ENCODE measurements at places on chromosomes 6 and 20.

GRCh38 chr20:3227936-3228749 is 10.8 kb downstream of the SLC4A11 start:
- DNase-seq: no peak

DNA sequence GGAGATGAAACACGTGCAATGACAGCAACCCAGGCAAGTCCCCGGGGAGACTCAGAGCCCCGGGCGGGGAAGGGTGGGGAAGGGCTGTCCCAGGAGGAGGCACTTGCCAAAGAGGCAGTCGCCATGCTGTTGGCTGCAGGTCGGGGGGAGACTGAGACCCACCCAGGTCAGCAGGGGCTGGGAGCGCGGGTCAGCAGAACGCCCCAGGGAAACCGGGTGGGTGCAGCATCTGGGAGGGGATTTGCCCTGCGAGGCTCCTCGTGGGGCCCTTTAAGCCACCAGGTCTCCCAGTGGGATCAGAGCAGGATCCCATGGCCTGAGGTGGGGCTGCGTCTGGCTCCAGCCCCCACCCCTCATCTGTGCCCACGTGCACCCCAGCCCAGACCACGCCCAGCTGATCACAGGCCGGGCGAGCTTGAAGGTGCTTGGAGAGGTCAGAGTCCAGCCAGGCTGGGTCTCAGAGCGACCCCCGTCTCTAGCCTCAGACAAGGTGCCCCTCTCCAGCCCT is 65.5 kb downstream of the YTHDF1 start:
- no peak for DNase-seq

- DNase-seq: no peak
These were observed 7.0 kb upstream of the DACT2 start for GRCh38 chr6:168326294-168327261.

- DNase-seq: no peak
These were observed 838.0 kb downstream of the DHX35 start for GRCh38 chr20:39800111-39800510.

GRCh38 chr20:46174469-46175126 is 56.5 kb downstream of the CD40 start:
- DNase-seq: peak; percentile 60

DNA sequence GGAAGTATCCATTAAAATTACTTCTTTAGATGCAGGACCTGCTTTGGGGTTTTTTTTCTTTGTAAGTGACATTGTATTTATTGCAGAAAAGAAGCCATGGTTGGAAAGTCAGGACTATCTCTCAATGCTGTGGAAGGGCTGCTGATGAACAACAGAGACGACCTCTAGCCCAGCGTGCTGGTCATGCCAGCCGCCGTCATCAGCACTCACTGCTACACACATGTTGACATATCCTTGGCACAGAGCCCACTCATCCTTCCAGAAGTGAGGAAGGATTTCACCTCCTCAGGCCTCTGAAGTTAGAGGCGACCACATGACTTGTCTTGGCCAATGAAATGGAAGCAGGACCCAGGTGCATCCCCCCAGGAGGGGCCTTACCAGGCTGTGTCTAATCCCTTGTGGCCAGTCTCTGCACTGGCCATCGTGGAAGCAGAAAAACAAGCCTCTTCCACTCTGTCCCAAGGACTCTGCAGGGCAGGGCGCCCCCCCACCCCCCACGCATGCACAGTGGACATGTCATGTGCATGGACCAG is 343.5 kb downstream of the TAF4 start:
- no peak for DNase-seq

DNA sequence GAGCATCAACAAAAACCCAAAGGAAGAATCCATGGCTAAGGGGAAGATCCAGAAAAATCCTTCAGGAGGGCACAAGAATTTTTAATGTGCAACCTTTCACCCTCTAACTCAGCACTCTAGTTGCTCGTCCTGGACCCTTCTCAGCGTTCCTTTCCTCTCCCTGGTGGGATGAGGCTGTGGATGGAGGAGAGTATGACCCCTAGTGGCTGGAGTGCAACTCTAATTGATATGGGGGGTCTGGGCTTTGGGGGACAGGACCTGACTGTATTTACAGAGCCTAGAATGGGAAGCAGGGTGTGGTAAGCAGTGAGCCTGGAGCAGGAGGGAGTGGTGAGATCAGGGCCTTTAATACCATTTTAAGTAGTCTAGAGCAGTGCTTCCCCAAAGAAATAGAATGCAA is 83.9 kb upstream of the CEP85L start:
- DNase-seq: no peak

DNA sequence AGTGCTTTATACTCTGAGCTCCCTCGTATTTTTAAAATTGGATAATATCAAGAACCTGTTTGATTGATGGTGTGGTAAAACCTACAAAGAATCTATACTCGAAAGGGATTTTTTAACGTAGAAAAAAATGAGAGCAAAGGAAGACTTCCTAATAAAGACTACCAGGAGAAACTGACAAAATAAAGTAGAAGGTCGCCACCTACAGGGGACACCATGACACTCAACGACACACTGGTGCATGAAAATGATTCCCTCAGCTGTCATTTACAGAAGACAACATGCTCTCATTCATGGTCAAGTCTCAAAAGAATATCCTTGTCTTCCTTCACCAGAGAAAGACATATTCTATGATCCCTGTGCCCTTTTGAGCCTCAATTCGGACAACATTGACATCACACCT is 10.1 kb upstream of the NHSL1 start:
- no peak for DNase-seq

- DNase-seq: no peak
These were observed 23.6 kb upstream of the NKAIN2 start for GRCh38 chr6:123780021-123780420.

DNA sequence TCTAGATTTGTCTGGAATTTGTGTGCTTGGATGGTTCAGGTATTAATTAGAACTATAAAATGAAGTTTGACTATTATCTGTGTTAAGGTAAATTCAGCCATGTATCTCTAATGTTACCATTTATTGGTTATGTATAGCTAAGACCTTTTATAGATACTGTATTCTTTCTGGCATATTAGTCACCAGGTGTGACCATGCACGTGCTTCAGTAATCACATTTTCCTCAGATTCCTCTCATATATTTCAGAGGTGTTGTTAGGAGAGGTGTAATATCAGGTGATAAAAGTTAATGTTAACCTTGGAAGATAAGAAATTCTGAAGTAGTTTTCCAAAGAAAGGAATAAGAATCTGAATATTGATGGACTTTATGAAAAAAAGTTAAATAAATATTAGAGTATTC is 194.5 kb upstream of the KHDRBS2 start:
- no peak for DNase-seq

DNA sequence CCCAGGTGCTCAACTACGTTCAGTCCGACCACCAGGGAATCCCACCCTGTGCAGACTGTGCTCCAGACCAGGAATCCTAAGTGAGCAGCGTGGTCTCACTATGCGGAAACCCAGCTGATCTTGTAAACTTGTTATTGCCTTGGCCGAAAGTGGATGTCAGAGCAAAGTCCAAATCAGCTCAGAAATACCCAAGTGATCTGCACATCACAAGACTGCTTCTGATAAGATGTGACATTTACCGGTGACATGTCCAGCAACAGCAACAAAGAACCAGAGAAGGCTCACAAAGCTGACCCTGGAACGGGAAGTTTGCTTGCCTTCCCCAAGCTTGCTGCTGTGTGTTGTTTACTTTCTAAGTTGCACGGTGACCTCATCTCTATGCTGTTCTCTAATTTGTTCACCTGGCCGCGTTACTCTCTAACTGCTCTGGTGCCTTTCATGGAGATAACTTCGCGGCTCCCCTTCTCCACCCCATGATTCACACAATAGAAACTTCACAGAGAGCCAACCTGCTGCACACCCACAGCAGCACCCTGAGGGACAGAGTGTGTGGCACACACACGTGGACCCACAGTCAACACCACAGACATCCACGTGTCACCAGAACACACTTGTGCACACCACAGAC is 1.7 kb downstream of the BNIP5 start:
- no peak for DNase-seq

DNA sequence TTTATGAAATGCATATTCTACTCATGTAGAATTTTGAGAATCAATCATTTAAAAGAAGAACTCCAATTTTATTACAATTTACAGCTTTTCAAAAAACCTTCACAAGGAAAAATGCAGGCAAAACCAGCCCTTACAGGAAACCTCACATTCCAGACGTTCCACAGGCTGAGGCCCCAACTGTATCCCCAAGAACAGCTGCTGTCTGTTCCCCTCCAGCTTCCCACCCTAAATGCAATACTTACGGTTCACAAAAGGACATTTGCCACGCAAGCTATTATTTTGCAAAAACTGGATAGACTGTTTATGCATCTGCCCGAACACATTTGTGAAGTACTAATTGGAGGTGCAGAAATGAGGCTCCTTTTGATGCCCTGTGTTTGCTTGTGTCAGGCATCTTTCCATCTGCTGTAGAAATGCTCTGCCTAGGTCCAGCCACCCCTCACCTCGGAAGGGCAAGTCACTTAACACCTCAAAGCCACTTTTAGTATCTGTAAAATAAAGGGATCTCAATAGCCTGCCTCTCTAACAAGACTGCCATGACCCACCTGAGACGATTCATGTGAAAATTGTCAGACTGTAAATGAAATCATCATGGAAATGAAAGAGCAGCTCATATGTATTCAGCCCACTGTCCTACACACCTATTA is 26.5 kb downstream of the PDE10A start:
- DNase-seq: no peak

DNA sequence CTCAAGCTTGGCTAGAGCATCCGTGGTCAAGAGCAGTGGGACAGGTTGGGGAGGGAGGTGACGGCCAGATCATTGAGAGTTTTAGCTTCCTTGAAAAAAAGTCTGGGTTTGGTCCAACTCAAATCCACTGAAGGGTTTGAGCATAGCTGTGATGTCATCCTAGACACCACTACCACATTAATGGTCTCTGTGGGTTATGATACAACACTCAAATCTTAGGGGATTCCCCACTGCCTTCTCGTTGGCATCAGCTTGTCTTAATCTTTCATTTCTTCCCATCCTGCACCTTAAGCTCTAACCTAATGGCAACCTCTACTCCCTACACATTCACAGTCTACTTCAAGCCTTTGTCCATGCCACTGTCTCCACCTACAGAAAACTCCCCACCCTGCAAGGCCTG is 77.3 kb downstream of the BMP6 start:
- no peak for DNase-seq

GRCh38 chr6:155495011-155495768 is 39.6 kb upstream of the NOX3 start:
- DNase-seq: peak; percentile 38

DNA sequence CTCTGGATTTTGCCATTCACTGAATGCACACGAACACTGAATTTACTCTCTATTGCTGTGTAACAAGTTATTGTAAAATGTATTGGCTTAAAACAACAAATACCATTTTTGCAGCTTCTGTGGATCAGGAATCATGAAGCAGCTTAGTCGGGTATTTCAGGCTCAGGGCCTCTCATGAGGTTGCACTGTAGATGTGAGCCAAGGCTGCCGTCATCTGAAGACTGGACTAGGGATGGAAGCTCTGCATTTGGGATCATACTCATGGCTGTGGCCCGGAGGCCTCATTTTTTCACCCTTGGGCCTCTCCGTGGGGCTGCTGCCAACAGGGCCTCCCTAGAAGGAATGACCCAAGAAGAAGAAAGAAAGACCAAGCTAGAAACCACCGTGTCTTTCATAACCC is 492.4 kb upstream of the CDH4 start:
- DNase-seq: no peak

DNA sequence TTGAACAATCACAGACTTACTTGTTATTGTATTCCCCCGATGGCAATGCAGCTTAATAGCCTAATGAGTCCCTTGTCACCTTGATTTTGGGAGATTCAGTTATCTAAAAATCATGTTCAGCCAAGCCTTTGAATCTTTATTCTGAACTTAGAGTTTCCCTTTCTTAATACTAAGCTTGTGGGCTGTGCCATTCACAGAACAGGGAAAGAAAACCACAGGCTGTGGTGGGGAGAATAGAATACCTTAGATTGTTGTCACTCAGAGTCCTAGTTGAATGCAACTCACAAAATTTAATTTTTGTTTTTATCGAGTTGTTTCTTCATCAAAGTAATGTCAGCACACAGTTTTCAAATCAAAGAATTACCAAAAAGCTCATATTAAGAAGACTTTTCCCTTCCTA is 37.4 kb downstream of the RFPL4B start:
- no peak for DNase-seq

- no peak for DNase-seq
These were observed 17.1 kb downstream of the HLA-DOB start for GRCh38 chr6:32799740-32800139.

- no peak for DNase-seq
These were observed 175.4 kb upstream of the KCNQ5 start for GRCh38 chr6:72446430-72446829.

GRCh38 chr6:48733581-48733980 is 622.6 kb upstream of the PTCHD4 start:
- no peak for DNase-seq

DNA sequence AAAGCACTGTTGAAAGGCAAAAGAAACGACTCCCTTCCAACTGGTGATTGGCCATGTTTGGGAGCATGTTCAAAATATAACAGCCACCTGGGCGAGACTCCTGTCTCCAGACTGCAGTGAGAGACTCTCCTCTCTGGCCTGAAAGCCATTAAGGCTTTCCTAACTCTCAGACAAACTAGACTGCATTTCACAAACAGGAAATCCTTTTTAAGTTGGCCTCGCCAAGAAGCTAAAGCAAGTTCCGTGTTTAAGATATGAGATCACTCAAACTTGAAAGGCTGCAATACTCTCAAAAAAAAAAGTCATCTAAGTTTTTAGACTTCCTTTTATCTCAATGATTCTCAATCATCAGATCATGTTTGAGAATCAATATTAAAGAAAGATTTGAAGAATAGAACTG is 117.0 kb downstream of the TFAP2A start:
- no peak for DNase-seq

- DNase-seq: no peak
These were observed 51.6 kb downstream of the EYA2 start for GRCh38 chr20:46946181-46946624.

- no peak for DNase-seq
These were observed 133.5 kb upstream of the CLDN20 start for GRCh38 chr6:155130161-155130853.

- no peak for DNase-seq
These were observed 63.6 kb upstream of the STX16 start for GRCh38 chr20:58587467-58587866.

DNA sequence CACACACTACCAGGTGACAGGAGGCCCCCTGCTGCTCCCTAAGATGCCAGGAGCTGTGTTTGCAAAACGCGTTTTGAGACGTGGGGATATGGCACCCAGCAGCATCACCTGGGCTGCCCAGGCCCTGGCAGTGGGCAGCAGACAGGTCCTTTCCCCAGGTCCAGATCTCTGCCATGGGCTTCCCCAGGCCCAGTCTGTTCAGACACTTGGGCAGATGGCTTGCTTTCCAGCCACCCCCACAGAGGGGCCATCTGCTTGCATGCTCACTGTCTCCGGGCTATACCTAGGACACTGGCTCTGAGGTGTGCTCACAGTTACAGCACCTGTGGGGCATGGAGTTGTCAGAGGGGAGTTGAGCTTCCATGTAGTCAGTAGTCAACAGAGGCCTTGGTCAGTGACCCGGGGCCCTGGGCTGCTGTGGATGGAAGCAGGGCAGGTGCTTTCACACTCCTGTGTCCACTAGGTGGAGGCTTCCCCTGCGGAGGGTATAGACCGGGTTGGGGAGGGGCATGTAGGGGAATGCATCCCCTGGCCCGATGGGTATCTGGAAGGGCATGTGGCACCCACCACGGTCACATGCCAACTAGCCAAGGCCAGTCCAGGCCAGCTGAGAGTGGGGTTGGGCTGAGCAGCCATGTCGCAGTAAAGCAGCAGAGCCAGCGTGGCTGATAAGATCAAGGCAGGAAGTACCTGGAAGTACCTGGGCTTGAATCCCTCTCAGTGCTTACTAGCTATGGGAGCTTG is 185.4 kb upstream of the SLC24A3 start:
- no peak for DNase-seq
